ENCODE measurements at places on chromosomes 3 and 15.

- DNase-seq: no peak
Measured at GRCh38 chr3:146712806-146713205, 107.7 kb upstream of the PLSCR5 start.

- DNase-seq: no peak
Measured at GRCh38 chr3:111299192-111299615, 227.6 kb downstream of the NECTIN3 start.

GRCh38 chr3:29614954-29615353, 334.1 kb downstream of the RBMS3 start:
- no peak for DNase-seq

GRCh38 chr3:34179716-34180115, 381.3 kb downstream of the PDCD6IP start:
- no peak for DNase-seq

- no peak for DNase-seq
Measured at GRCh38 chr3:61789861-61790260, 228.5 kb downstream of the PTPRG start.

GRCh38 chr3:132262956-132263355, 54.3 kb upstream of the ACP3 start:
- no peak for DNase-seq

GRCh38 chr15:68183616-68184315, 21.4 kb downstream of the CALML4 start:
- DNase-seq: no peak

- no peak for DNase-seq
Measured at GRCh38 chr15:53580366-53580765, 179.1 kb downstream of the WDR72 start.

Data from activated CD8-positive, alpha-beta T cell treated with anti-CD3 and anti-CD28 coated beads, Interleukin-2, amount 10 ng/mL, durations not matched to agents 7 days and 5 days (primary cell).